ENCODE measurements at places on chromosomes 7 and 10.

DNA sequence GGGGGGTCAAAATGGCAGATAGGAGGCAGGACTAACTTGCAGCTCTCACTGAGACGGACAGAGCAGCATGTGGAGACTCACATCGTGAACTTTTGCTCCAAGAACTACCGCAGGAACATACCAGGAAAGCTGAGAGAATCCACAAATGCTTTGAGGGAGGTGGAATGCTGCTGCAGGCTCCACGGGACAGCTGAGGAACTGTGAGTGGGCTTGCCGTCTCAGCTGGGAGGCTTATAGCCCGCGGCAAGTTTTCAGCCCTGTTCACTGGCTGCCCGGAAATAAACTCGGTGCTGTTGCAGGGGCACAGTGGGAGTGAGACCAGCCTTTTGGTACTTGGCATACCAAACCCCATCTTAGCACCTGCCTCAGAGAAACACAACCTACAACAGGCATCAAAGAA, 19.1 kb upstream of the WDR11 start:
- DNase-seq = no peak

DNA sequence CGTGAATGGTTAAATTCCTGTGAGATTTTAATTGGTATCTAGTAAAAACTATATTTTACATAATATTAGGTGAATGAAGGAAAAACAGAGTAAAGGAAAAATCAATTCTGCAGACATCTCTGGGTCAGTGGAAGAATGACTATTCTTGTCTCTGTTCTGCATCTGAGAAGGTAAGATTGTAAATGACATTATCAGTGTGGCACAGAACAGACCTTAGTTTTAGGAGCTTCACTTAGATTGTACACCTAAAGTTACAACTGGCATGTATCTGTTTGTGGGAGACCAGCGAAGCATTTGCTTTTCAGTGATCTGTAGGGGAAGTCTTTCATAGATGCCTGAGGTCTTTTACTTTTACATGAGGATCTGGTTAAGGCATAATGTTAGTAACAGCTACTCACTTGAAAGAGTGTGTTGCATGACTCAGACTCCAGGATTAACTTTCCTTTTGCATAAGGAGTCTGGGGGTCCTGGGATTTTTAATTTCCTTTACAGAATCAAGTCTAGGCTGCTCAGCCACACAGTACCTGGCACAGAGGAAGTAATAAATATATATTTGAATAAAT, 56.2 kb downstream of the JMJD1C start:
- DNase-seq = no peak

GRCh38 chr7:30433082-30433481, 45.5 kb downstream of the NOD1 start:
- DNase-seq = no peak

DNA sequence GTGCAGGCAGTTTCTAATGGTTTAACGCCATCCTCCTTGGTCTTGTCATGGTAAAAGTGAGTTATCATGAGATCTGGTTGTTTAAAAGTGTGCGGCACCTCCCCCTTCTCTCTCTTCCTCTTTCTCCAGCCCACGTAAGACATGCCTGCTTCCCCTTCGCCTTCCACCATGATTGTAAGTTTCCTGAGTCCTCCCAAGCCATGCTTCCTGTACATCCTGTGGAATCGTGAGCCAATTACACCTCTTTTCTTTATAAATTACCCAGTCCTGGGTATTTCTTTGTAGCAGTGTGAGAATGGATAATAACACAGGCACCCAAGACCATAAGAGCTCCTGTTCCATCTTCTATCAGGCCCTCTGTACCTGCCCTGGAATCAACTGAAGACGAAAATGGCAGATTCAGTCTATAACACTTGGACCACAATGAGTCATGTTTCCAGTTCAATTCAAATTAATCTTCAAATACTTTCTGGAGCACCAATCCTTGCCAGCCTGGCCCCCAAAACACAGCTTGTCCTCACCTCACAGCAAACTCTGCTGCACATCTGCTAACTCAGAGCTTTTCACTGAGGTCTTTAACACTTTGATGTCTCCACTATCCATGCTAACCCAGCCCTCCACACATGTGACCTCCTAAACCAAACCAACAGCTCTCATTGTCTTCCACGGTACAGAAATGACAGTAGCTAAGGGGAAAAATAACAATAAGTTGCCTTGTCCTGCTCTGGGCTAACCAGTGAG, 73.2 kb downstream of the SFMBT2 start:
- no peak for DNase-seq

DNA sequence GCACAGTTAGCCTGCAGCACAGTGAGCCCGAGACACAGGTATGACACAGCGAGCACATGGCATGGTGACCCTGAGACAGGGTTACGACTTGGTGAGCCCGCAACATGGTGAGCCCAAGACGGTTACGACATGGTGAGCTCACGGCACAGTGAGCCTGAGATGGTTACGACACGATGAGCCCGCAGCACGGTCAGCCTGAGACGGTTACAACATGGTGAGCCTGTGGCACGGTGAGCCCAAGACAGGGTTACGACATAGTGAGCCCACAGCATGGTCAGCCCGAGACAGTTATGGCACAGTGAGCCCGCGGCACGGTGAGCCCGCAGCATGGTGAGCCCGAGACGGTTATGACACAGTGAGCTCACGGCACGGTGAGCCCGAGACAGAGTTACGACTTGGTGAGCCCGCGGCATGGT, 156.1 kb downstream of the MAD1L1 start:
- no peak for DNase-seq

DNA sequence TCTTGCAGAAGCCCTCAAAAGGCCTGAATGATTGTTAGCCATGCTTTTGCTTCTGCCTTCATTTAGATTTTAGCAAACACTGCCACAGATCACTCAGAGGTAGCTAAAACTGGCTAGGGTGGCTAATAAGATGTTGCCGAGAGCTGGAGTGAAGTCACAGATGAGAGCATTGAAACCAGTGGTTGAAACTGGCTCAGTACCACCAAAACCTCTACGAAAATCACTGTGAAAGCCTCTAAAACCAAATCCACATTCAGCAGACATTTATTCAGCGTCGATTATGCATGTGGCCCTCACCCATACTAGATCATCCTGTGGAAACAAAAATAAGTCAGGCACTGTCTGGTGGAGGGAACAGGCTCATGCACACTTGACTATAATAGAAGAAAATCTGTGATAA, 50.8 kb downstream of the PIK3CG start:
- DNase-seq = no peak

DNA sequence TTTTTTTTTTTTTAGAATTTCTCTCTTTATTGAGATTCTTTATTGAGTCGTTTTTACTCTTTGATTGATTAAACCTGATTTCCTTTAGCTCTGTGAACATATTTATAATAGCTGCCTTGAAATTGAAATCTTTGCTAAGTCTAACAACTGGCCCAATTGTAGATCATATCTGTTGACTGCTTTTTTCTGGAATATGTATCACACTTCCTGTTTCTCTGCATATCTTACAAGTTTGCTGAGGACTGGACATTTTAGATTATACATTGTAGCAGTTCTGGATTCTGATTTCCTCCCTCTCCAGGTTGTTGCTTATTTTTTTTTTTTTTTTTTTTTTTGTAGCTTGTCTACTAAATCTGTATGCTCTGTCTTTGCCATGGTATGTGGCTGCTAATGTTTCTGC, 56.3 kb downstream of the PRKAR2B start:
- DNase-seq = no peak

DNA sequence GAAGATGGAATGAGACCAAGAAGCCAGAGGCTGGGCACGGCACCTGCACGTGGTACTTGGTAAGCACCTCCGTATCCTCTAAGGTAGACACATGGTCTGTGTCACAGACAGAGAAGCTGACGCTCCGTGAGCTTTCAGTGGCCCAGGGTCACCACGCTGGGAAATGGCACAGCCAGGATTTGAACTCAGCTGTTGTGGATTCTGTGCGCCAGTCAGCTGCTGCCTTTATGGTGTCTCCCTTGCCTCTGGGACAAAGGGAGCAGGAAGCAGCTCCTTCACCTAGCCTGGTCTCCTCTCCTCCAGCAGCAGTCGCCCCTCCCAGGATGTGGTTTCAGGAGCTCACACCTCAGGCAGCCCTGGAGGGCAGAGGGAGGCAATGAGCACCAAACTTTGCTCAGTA, 110.8 kb downstream of the ARHGAP22 start:
- no peak for DNase-seq

Data from brain pericyte (primary cell).